ENCODE measurements at places on chromosomes 5 and 9. TPM values are rescaled to one million over a fixed set of nuclear protein-coding genes. Genes with fewer than 3 reads are reported as not detected.

DNA sequence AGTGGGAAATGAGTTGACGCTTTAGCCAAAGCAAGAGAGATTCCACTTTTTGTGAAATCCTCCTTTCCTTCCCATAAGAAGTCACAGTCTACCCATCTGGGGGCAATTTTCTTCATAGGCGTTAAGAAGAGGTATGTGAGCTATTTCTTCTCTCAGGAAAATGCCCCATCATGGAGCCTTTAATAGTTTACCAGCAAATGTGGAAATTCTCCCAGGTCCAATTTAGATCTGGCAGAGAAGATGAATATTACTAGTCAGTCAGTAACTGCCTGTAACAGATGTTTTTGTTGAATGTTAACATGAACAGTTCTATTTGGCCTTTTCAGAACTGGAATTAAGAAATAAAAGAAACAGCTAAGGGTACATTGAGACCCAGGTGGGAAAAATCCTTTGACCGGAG lies 156.4 kb upstream of the RFX3 start:
- DNase-seq: no peak

GRCh38 chr5:180605554-180606214 lies 14.4 kb upstream of the SCGB3A1 start:
- DNase-seq: no peak

DNA sequence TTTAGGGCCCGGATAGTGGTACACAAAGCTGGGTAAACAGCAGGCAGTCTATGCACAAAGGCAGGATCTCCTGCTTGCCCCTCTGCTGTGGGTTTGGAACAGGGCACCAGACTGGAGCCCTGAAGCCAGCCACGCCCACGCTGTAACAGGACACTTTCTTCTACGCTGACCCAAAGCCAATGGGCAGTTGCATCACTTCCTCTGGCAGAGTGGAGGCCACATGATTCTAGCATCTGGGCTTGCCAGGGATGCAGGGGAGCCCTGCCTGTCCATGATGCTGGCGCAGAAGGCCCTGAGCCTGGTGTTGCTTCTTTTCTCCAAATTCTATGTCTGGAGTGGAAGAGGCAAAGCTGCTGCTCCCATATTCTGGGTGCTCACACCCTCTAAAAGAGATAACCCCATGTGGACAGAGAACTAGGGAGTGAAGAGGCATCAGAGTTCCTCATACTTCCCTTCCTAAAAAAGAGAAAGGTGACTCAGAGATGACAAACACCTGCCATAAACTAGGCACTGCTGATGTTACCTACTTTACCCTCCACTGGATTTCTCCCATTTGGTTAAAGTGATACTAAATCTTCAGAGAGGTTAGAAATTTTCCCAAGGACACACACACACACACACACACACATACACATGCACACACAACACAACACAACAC lies 260.3 kb upstream of the KLF4 start:
- no peak for DNase-seq

Gene NUTM2G
- not detected for total RNA-seq

Gene MRPS30
- total RNA-seq: 41.8 TPM

Gene CERCAM
- total RNA-seq: 1.7 TPM

Gene SOX30
- 0.47 TPM for total RNA-seq
